ENCODE measurements at places on chromosomes 1 and 21.

DNA sequence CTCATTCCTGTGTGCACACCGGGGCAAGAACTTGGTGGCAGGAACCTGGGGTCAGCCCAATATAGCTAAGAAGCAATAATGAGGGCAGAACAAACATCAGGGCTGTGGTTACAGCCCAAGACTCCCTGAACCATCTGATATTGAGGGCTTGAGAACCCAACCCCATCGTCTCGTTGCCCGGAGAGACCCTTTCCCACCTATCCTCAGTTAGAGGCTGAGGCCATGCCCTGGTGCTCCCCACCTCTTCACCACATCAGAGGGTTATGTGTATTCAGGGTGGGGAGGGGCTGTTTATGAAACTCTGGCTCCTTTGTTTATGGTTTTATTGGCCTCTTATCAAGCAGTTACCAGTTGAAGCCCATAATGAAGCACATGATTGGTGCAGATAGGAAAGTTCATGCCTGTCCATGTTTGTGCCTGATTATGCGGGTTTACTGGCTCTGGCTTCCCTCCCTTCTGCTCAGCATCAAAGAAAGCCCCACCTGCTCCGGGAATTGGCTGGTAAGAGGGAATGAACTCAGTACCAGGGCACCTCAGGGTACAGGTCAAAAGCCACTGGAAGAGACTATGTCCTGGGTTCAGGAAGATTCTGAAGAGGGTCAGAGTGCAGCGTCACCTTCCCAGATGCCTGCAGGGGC lies 14.5 kb downstream of the NUAK2 start:
- no peak for DNase-seq

GRCh38 chr1:177471244-177471643 lies 300.5 kb downstream of the BRINP2 start:
- DNase-seq = no peak

DNA sequence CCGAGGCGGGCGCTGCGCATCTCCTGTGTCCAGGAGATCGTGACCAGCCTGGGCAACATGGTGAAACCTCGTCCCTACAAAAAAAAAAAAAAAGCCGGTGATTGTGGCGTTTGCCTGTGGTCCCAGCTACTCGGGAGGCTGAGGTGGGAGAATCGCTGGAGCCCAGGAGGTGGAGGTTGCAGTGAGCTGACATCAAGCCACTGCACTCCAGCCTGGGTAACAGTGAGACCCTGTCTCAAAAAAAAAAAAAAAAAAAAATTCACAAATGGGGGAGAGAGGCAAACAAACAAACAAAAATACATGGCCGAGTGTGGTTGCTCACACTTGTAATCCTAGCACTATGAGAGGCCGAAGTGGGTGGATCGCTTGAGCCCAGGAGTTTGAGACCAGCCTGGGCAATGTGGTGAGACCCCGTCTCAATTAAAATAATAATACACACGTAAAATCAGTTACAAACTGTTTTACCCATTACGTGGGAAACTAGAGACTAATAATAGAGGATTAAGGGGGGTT lies 758 bp downstream of the TATDN3 start:
- DNase-seq = no peak

GRCh38 chr1:205373022-205373797 lies 16.5 kb upstream of the KLHDC8A start:
- DNase-seq = no peak

- DNase-seq = no peak
These were observed 28.2 kb downstream of the INTS7 start for GRCh38 chr1:212007178-212007577.

- DNase-seq = no peak
These were observed 1094.0 kb upstream of the B3GALT2 start for GRCh38 chr1:194280463-194280862.

- no peak for DNase-seq
These were observed 497 bp upstream of the FUCA1 start for GRCh38 chr1:23868557-23869016.

DNA sequence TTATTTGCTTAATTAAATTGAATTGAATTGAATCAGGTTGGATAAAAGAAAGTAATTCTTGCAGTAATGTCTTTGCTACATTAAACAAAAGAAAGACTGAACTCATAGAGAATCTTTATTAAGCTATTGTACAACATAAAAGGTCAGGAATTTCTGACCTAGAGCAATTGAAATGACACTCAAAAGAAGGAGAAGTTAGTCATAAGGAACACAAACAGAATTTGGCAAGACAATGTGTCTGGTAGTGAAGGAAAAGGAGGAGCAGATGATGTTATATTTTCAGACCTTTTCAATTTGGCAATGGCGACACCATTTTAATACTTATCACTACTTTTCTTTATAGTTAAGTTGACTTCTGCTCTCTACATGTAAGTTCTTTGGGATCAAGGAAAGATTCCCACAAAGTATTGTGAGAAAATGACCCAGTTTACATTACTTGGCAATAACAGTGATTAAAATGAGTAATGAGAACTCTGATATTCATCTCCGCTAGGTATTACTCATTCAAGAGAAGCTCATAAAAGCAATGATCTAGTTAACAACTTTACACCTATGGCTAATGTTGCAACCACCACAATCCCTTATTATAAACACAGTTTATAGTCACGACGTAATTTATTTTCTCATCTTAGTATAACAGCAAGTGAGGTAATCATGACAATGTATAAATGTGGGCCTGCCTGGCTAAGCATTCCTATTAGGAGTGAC lies 14.7 kb upstream of the KRTAP21-1 start:
- no peak for DNase-seq

GRCh38 chr1:158810311-158810710 lies 20.8 kb upstream of the MNDA start:
- DNase-seq = no peak

DNA sequence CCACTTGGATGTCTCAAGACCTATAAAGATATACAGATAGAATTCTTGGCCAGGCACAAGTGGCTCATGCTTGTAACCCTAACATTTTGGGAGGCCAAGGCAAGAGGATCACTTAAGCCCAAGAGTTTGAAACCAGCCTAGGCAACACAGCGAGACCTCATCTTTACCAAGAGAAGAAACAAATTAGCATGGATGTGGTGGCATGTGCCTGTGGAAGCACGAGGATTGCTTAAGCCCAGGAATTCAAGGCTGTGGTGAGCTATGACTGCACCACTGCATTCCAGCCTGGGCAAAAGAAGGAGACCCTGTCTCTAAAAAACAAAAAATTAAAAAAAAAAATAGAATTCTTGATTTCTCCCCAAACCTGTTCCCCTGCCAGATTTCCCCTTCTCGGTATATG lies 8.3 kb downstream of the ASAP3 start:
- DNase-seq = peak; percentile 53

Data from PC-9 (cell line).